ENCODE measurements at places on chromosomes 5 and 9.

DNA sequence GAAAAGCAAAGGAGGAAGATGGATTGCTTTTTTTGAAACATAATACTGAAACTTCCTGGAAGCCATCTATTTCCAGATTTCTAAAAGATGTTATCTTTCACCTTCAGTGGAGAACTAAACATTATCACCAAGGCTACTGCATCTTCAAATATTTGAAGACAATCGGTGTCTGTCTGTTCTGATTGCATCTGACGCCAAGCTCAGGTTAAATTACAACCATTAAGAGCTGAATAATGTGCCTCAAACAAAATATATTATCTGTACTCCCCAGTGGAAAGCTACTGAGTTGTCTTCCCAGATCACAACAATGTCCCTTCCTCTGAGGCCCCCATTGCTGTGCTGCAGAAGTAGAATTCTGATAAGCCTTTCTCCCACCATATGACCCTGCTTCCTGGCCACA, 342.3 kb downstream of the PLK2 start:
- DNase-seq: no peak

GRCh38 chr5:41218929-41219657, 5.8 kb upstream of the C6 start:
- no peak for DNase-seq

DNA sequence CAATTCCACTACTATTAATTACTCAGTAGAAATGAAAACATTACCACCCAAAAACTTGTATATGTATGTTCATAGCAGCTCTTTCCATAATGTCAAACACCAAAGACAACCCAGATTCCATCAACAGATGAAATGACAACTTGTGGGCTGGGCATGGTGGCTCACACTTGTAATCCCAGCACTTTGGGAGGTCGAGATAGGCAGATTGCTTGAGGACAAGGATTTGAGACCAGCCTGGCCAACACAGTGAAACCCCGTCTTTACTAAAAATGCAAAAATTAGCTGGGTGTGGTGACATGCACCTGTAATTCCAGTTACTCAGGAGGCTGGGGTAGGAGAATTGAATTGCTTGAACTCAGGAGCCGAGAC, 11.5 kb downstream of the UIMC1 start:
- no peak for DNase-seq

GRCh38 chr5:145996135-145996534, 59.8 kb downstream of the SH3RF2 start:
- no peak for DNase-seq
